ENCODE measurements at places on chromosomes 2 and 18.

DNA sequence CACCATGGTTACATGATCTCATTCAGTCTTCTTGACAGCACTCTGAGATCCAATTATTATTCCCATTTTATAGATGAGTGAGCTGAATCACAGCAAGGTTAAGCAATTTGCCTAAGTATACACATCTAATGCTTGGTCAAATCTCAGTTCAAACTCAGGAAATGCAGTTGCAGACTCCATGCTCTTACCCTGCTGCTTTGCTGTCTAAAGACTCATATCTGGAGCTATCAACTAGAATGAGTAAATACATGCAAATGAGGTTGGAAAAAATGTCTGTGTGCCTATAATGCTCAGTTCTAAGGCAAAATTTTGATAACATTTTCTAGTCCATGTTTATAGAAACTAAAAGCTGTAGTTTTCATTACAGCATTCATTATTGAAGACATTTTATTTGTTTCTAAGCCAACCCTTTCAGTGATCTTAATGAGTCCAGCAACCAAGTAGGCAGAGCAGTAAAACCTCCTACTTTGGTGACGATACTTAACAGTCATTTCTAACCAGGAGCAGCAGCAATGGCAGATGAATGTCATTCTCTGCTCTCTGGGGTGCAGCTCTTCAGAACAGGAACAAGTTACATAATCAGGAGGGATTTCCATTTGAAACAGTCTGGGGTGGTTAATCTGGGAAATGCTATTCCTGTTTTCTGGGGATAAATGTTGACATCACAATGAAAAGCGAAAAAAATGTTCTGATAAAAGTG, 396.8 kb upstream of the UBE2E3 start:
- DNase-seq: no peak

DNA sequence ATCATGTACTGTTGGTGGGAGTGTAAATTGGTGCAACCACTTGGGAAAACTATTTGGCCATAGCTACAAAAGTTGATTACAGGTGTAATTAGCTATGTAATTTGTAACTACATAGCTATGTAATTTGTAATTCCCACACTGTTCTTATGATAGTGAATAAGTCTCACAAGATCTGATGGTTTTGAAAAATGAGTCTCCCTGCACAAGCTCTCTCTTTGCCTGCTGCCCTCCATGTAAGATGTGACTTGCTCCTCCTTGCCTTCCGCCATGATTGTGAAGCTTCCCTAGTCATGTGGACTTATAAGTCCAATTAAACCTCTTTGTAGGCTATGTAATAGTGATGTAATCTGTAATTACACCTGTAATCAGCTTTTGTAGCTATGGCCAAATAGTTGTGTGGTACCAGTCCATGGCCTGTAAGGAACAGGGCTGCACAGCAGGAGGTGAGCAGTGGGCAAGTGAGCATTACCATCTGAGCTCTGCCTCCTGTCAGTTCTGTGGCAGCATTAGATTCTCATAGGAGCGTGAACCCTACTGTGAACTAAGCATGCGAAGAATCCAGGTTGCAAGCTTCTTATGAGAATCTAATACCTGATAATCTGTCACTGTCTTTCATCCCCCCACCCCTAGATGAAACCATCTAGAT, 133.7 kb upstream of the COPS8 start:
- DNase-seq: no peak

- DNase-seq: no peak
Measured at GRCh38 chr2:63827749-63828148, 13.9 kb upstream of the UGP2 start.

GRCh38 chr2:165369131-165369897, 100.2 kb upstream of the CSRNP3 start:
- DNase-seq: no peak

GRCh38 chr18:23499291-23499781, 4.0 kb upstream of the RMC1 start:
- no peak for DNase-seq

- no peak for DNase-seq
Measured at GRCh38 chr18:74331404-74331803, 15.8 kb downstream of the C18orf63 start.

- DNase-seq: no peak
Measured at GRCh38 chr2:44705356-44705755, 236.1 kb upstream of the SIX3 start.

GRCh38 chr2:61443342-61444041, 27.4 kb downstream of the USP34 start:
- DNase-seq: no peak

- DNase-seq: no peak
Measured at GRCh38 chr2:118835746-118836410, 11.6 kb downstream of the EN1 start.

- DNase-seq: no peak
Measured at GRCh38 chr2:229646186-229646723, 68.1 kb downstream of the DNER start.

DNA sequence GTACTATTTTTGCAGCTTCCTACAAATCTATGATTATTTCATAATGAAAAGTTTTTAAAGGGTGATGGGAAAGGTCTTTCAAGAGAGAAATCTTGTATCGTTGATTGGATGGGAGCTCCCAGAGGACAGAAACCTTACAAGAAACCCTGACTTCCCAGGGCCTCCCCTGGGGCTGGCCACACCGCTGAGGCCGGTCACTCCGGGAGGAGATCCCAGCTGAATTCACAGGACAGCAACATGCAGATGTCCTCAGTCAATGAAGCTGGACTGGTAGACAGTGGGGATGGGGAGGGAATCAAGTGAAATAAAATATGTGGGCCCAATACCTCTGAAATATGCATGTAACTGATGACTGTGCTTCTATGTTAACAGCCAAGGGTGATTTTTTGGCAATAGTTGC, 135.6 kb downstream of the TFCP2L1 start:
- DNase-seq: no peak

DNA sequence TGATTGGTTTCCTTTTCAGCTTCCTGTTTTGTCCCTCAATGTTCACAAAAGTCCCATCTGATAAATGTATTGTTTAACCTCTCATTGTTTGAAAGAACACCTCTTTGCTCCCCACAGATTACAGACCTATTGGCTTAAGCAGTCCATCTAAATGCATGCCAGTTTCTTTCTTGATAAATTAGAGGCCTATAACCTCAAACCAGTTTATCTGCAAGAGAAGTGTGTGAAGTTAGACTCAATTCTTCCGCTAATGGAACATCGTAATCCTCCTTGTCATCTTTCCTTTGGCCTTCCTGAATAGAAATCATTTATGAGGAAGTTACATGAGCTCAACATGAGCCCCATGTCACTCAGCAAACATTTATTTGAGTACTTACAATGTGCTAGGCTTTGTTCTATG, 74.0 kb downstream of the FRZB start:
- no peak for DNase-seq

GRCh38 chr18:24658302-24658701, 197.9 kb downstream of the HRH4 start:
- no peak for DNase-seq

- no peak for DNase-seq
Measured at GRCh38 chr2:223797037-223797436, 40.3 kb downstream of the AP1S3 start.

GRCh38 chr2:96305979-96306308, 598 bp upstream of the SNRNP200 start:
- no peak for DNase-seq

- DNase-seq: no peak
Measured at GRCh38 chr2:7813541-7814292, 868.1 kb upstream of the ID2 start.

DNA sequence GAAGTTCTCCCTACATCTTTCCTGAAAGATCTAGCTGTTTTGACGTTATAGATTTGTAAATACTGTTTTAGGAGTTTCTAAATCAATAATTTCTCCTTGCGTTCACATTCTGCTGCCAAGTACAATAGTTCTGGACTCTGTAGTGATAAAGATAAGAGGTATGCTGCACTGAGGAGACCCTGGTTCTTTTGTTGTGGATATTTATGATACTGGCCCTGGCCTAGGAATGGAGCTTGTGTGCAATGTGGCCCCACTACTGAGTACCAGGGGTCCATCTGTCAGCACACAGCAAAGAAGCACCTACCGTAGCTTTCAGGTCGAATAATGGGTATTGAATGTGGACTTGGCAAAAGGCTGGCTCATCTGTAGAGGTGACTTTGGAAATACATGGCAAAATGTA, 85.0 kb downstream of the MAP3K20 start:
- DNase-seq: no peak

DNA sequence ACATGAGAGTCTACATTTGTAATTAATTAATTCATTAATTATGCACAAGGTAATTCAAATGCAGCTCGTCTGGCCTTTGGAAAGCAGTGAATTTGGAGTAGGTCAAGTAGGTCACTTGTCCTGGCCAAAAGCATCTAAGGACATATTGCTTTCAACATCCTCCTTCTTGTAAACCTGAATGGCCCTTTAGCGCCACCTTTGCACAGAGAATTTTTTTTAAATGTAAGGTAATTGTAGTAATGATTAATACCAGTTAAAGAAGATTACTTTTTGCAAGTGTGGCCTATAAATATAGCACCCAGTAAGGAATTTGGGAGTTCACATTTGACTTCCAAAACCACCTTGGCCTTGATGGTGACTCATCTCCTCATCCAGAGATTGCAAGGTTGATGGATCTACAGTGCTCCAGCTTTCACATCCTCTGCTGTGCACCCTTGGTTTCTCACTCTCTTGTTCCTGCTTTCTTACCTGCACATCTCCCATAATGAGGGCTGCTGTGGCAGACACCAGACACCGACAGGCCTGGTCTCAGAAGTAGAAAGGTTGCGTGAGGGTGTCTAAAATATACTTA, 481.7 kb downstream of the TGIF1 start:
- DNase-seq: no peak

DNA sequence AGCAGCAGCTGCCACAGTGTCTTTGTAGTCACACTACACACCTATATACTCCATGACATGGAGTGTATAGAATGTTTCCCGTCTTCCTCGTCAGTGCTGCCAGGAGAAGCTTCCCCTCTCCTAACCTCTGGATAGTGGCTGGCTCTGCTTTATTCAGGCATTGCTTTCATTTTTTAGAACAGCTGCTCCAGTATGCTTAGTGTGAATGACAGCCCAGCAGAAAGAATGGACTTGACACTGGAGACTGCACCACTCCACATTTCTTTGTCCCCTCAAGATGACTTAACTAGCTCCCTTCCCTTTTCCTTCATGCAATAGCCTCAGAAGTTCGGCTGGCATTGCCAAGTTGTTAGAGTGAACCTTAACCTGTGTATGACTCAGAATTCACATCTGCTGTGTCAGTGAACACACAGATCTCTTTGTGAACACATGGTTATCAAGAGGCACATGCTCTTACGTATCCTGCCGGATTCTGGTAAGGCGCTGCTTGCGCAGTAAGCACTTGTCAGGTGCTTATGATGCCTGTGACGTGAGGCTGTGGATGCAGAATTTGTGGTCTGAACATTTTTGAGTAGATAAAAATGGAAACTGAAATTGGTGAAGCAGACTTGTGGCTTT, 73.9 kb downstream of the NEDD4L start:
- no peak for DNase-seq

DNA sequence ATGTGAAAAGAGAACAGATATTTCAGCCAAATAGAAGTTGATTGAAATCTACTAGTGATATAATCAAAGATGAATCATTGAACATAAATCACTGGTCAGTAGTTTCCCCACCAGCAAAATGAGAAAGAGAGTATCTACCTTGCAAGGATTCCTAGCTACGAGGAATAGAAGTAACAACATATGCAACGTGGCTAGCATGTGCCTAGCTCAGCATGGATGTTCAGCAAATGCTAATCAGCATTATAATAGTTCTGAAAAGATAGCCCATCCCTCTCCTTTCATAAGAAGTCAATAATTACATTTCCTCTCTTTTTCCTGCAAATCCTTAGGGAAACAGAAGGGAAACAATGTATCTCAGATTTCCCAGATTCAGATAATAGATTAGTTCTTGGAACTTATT, 417.2 kb downstream of the SATB2 start:
- DNase-seq: no peak

DNA sequence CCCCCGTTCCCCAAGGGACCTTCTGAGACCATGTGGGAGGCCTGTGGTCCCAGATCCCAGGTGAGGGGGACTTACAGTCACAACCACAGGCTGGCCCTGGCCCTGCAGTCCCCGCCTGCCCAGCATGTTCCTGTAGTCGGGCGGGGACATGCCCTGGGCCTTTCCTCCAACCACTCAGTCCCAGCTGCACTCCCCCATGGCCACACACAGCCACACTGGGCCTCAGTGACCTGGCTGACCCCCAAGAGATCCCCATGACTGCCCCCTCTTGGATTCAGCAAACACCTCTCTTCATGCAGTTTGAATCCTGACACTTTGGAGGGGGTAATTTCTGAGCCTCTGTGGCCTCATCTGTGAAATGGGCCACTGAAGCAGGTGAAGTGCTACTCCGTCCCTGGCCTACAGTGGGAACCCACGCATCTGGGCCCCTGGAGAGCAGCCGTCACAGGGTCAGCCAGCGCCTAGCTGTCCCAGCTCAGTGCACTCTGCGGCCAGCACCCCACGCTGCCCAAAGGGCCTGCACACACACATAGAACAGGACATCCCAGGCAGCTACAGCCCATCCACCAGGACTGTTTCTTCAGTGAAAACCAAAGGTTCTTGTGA, 12.7 kb upstream of the ARHGEF4 start:
- DNase-seq: no peak

GRCh38 chr2:152405206-152406118, 70.5 kb downstream of the FMNL2 start:
- no peak for DNase-seq

GRCh38 chr2:12465631-12466135, 251.1 kb upstream of the TRIB2 start:
- DNase-seq: no peak

DNA sequence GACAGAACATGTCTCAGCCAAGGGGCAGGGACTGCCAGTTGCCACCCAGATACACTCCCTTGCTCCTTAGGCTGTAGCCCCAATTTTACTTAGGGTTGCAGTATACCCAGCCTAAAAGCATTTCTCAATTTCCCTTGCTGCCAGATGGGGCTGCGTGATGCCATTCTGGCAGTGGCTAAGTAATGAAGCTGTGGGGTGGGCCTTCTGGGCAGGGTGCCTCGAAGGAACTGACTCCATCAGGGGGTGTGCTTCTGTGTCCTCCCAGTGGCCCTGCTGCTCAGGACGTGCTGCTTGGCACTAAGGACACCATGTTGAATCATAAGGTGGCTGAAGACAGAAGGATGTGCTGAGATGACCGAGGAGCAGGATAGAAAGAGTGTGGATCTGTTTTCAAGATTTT, 74.2 kb downstream of the VWA3B start:
- no peak for DNase-seq

- DNase-seq: no peak
Measured at GRCh38 chr18:7358989-7359726, 128.3 kb downstream of the LRRC30 start.
